NCI-H82 (cell line): ENCODE measurements at places on chromosomes 16 and 17.

DNA sequence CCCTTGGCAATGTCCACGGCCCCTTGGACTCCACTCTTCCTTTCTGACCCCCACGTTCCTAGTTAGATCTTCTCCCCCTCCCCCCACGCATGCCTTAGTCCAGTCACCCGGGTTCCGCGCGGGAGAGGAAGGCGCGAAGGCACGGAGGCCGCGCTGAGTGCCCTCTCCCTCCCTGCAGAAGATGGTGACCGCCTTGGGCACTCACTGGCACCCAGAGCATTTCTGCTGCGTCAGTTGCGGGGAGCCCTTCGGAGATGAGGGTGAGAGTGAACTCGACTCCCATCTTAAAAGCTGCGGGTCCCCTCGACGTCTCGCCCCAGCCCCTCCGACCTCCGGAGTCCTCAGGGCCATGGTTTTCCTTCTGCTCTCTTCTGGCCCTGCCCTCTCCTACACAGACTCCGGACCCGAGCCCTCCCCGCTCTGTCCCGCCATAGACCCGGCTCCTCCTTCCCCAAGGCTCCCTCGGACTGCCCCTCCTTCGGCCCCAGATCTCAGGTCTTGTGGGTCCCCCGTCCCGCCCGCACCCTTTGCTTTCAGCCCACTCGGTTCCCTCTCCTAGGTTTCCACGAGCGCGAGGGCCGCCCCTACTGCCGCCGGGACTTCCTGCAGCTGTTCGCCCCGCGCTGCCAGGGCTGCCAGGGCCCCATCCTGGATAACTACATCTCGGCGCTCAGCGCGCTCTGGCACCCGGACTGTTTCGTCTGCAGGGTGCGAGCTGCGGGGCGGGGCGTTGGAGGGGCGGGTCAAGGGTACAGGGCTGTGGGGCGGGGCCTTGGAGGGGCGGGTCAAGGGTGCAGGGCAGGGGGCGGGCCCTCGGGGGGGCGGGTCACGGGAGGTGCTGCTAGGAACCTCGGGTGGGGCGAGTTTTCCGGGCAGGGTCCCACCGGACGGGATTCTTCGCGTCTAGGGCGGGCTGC lies 4.6 kb downstream of the TGFB1I1 start:
- DNase-seq, result no peak

GRCh38 chr17:70901870-70902269 lies 732.5 kb downstream of the KCNJ2 start:
- no peak for DNase-seq

GRCh38 chr16:8548166-8548565 lies 42.1 kb downstream of the TMEM114 start:
- no peak for DNase-seq

DNA sequence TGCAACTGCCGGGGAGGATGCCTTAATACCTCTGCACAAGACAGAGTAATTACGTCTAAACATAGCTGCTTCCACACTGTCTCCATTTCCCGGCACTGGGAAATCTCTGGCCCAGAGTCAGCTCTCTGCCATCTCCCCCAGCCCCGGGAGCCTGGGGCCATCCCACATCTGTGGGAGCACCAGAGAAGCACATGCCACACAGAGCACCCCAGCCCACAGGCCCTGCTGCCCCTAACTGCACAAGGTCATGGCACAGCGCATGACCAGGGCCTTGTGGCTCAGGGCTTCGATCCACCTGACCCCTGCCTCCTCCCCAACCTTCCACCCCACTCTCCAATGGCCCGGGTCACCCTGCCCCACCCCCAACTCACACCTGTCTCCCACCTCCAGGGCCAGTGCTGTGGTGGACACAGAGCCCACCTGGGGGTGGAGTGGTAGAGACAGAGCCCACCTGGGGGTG lies 36.6 kb upstream of the RBFOX3 start:
- DNase-seq, result no peak

- peak; percentile 63 for DNase-seq
These were observed 617 bp downstream of the ARMC7 start for GRCh38 chr17:75110234-75110937.

- no peak for DNase-seq
These were observed 4.1 kb downstream of the PECAM1 start for GRCh38 chr17:64386412-64387144.

DNA sequence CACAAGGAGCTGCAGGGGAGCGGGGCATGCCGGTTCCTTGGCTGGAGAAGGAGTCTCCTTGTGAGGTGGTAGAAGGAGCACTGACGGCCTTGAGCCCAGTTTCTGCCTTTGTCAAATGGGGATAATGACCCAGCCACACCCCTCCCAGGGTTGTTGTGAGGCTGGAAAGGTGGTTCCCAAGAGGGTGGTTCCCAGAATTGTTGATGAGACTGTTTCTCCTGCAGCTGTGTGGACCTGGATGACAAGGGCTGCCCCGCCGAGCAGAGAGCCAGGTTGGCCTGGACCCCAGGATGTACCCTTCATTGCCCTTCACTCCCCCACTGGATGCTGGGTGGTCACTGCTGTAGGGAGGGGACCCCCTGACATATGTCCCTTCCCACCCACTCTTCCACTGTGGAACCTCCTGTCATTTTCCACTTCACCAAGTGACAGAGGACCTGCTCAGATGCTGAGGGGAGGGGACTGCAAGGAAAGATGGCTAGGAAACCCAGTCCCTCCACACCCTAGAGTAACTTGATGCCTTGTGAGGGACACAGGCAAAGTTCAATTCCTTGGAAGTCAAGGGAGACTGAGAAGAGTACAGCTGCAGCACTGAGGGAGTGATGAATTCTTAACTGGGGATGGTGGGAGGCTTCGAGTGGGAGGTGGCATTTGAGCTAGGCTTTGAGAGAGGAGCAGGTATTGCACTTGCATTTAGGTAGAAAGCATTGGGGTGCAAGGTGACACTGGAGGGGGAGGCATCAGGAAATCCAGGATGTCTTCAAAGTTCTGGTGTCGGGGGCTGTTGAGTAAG lies 10.6 kb downstream of the MIEN1 start:
- DNase-seq, result no peak

- peak; percentile 63 for DNase-seq
These were observed 13.5 kb upstream of the DHRS13 start for GRCh38 chr17:28916302-28916934.

DNA sequence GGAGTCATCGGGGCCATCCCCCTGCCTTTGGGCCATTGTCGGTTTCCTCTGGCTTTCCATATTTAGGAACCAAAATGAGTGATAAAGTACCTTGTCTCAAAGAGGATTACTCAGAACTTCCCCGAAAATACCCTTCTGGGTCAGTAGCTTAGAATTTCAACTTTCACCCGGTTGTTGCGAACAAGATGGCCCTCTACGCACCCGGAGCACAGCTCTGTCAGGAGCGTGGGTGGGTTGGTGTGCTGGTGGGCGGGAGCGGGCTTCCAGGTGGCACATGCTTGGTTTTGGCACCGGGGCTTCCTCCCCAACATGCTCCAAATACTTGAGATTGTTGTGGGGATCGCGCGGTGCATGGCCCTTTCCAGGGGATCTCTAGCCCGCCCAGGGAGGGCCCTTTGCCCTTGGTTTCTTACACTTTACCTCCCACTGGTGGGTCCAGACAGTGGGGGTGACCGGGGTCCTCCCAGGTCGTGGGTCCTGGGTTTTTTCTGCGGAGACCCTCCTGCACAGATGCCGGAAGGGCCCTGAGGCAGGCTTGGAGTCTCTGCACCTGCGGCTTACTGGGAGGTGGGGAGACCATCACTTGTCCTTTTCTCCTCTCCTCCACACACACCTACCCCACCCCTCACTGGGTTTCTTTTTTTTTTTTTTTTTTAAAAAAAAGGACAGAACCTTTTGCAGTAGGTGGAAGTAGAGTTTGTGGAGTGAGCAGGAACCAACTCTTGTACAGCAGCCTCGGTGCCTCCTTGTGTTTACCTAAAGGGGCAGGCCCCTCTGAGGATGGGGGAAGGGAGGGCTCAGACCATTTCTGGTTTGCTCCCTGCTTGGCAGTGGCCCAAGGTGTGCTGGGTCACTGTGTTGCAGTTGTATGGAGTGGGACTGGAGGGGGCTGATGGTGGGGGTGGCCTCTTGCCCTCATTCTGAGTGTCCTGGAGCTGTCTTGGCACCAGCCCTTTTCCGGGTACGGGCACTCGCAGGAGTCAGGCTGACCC lies 142.1 kb downstream of the SEC14L1 start:
- DNase-seq, result no peak

DNA sequence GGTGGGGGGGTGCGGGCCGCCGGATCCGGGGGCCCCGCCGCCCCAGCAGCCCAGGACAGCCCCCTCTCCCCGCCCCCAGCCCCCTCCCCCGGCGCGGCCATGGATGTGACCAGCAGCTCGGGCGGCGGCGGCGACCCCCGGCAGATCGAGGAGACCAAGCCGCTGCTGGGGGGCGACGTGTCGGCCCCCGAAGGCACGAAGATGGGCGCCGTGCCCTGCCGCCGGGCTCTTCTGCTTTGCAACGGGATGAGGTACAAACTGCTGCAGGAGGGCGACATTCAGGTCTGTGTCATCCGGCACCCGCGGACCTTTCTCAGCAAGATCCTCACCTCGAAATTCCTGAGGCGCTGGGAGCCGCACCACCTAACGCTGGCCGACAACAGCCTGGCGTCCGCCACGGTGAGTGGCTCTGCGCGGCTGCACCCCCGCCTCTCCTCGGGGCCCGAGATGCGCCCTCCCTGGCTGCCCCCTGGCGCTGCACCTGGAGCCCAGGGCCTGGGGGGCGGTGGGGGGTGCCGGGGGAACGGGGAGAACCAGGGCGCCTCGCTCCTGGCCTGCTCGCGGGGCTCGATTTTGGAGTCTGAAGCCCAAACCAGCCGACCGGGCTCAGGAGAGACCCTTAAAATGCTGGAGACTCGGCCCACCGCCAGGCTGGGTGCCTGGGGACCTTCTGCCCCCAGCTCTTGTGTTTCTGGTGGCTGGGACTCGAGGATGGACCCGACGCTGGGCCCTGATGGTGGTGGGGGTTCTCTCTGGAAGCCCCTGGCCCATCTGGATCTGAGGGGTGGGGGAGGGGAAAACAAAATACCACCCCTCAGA lies 744 bp downstream of the CMIP start:
- peak; percentile 26 for DNase-seq

- no peak for DNase-seq
These were observed 170.4 kb downstream of the IRX3 start for GRCh38 chr16:54116124-54116655.

DNA sequence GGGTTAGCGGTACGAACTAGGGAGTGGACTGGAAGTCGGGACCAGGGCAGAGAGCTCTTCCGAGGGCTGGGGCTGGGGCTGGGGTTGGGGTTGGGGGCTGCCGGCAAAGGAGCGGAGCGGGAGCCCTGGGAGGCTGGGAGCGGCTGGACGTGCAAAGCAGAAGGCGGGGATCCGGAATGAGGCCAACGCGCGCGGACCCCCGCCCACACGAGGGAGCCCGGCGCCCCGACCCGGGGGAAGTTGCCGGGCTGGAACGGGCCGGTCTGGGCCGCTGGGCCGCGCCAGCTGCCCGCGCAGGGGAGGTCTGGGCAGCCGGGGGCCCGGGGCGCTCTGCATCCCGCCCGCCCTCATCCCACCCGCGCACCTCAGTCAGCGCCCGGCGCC lies 323 bp downstream of the ST3GAL2 start:
- DNase-seq, result peak; percentile 50

GRCh38 chr16:69520413-69520799 lies 45.4 kb upstream of the NFAT5 start:
- no peak for DNase-seq

DNA sequence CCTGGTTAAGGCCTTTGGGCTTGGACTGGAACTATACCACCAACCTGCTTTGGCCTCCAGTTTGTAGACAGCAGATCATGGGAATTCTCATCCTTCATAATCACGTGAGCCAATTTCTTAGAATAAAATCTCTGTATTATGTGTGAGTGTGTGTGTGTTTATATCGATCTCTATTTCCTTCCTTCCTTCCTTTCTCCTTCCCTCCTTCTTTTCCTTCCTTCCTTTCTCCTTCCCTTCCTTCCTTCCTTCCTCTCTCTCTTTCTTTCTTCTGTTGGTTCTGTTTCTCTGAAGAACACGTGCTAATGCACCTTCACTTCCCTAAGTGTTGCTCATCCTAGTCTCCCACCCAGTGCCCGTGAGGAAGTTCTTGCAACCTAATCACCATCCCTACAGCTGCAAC lies 35.5 kb upstream of the PHB1 start:
- no peak for DNase-seq

DNA sequence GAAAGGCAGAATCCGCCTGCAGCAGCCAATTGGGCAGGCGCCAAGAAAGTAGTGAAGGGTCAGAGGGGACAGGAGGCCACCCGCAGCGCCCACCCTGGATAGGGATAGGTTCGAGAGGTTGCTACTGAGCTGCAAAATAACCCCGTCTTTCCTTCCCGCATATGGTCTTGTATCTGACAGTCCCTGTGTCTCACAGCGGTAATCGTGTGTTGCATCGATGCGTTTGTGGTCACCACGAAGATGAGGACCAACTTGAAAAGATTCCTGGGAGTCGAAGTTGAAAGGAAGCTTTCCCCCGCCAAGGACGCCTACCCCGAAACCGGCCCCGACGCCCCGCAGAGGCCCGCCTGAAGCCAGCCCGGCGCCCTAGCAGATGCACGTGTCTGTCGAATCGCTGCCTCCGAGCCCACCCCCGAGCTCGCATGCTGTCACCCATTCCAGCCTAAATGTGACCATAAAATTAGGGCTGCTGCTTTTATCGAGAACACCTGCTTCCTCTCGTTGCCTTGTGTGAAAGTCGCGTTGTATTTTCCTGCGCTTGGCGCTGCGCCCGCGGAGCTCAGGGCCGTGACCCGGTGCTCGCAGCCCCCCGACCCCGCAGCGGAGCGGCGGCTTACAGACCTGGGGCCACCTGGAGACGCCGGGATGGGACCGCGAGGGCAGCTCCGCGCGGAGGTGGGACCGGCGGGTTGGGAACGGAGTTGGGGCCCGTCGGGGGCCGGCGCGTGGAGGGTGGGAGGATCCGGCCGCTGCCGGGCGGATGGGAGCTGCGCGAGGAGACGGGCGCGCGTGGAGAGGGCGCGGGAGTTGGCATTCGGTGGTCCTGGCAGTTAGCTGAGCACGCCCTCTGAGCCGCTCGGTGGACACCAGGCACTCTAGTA lies at the start of gene CMTM2:
TSS of gene CMTM2 (plus strand) at position 813 of the 881 bp plus-strand sequence. CDS start 145 bp downstream, outside the sequence.
- DNase-seq, result no peak

- no peak for DNase-seq
These were observed 1.2 kb downstream of the NLGN2 start for GRCh38 chr17:7408863-7409262.

DNA sequence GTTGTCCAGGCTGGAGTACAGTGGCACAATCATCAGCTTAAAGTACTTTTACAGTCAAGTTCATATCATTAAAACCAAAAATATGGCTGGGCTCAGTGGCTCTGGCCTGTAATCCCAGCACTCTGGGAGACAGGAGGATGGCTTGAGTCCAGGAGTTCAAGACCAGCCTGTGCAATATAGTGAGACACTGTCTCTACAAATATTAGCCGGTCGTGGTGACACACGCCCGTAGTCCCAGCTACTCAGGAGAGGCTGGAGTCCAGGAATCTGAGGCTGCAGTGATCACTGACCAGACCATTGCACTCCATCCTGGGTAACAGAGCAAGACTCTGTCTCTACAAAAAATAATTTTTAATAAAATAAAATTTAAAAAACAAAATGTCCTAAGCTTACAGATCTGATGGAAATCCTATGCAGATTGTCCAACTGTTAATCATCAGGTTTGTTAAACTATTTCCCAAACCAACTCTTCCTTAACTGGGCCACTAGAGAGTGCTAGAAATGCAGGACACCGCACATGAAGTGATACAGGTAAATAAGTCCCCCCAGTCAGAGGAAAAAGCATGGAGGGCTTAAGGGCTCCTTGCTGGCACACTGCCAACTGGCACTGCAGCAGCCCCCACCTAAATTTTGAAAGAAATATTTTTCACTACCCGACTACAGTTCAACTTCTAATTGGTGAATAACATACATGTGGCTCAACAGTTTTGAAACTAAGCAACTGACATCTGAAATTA lies 2.8 kb downstream of the USP22 start:
- peak; percentile 92 for DNase-seq

GRCh38 chr16:53052519-53053501 lies at the start of gene CHD9NB:
Gene CHD9NB, minus strand, starts transcription at chr16:53052897. Its CDS starts 8,739 bp downstream, at chr16:53044158.
- DNase-seq, result no peak
